ENCODE measurements at places on chromosomes 12 and 14.

DNA sequence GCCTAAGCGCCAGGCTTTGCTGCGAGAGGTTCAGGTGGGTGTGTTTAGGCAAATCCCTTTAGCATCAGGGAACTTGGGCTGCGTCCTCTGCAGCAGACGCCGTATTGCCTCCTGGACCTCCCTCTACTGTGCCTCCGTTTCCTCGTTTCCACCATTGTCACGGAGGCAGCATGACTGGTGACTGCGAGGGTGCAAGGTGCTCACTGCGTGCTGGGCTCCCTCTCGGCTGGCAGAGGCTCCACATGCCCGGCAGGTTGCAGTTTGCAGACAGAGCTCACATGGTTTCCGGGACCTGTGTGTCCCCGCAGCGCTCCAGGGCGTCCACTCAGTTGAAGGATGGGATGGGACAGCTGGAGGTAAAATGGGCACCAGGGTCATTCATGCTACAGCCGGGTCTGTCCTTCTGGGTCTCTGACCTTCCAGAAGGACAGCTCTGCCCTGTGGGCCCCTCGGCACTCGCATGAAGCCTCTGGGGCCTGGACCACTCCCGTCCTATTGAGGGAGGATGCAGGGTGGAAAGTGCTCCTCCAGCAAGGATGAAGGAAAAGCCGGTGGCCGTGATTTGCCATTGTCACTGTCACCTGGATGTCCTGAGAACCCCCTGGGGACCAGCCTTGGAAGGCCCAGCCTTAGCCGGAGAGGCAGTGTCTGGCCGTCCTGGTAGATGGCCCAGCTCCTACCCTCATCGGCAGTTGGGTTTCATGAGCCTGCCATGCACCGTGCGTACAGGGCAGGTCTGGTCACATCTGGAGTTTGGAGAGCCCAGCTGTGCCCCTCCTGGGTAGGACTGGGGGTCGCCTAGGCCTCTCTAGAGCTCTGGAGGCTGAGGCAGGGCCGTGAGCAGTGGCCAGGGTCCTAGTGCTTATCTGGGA is 146.5 kb downstream of the KIF26A start:
- DNase-seq: no peak

DNA sequence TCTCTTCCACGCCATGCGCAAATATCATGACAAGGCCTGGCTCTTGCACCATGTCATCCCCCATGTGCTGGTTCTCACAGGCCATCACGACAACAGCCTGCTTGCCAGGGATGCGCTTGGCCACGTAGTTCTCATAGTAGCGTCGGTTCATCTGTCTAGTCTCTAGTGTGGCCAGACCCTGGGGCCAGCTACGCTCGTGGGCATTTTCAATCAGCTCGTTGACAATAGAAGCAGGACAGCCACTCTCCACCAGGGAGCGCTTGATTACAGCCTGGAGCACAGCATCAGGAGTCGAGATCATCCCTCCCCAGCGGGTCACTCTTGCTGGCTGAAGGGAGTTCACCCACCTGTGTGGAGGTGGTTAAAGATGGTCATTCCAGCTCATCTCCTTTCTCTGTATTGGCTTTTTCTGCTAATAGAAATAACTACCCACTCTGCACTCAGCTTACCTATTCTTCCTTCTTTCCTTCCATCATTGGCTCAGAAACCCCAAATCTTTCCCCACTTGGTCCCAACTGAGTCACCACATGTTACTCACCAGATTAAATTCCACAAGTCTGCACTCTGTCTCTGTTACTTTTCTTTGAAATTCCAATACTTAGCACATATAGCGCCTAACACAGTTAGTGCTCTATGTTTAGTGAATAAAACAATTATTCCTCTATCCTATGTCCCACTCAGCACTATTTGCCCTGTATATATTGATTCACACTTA is 15.1 kb downstream of the RNF41 start:
- no peak for DNase-seq

GRCh38 chr14:58832095-58832521 is 194.3 kb downstream of the DACT1 start:
- DNase-seq: no peak

GRCh38 chr12:123056709-123057108 is 76.2 kb downstream of the ARL6IP4 start:
- no peak for DNase-seq

DNA sequence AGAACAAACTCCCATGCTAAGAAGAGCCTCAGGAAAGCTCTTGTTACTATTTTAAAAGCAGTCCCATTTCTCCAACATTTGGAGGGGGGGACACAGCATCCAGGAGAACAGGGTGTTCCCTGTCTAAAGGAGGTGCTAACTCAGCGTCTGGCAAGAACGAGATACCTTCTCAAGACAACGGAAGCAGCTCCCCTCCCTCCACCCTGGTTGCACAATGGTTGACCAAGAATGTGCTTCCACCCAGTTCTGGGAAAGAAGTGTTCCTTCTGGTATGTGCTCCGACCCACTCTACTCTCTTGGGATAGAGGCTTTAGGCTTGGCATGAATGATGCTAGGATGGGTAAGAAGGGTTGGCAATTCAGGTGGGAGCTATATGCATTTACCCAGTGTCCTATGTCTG is 1.5 kb upstream of the KRT6A start:
- no peak for DNase-seq

DNA sequence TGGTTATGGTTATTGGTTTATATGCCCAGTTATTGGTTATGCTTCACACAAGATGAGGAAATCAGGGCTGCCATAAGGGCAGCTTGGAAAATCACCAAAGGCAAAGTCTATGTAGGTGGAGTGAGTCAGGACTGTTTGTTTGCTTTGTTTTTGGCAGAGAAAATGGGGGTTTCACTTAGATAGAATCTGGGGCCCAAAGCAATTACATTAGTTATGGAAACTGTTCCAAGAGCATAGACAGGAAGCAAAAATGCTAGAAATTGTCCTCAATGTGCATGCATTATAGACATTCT is 2.2 kb downstream of the VAMP1 start:
- DNase-seq: no peak

GRCh38 chr12:1662761-1663439 is 28.0 kb upstream of the ADIPOR2 start:
- DNase-seq: no peak

DNA sequence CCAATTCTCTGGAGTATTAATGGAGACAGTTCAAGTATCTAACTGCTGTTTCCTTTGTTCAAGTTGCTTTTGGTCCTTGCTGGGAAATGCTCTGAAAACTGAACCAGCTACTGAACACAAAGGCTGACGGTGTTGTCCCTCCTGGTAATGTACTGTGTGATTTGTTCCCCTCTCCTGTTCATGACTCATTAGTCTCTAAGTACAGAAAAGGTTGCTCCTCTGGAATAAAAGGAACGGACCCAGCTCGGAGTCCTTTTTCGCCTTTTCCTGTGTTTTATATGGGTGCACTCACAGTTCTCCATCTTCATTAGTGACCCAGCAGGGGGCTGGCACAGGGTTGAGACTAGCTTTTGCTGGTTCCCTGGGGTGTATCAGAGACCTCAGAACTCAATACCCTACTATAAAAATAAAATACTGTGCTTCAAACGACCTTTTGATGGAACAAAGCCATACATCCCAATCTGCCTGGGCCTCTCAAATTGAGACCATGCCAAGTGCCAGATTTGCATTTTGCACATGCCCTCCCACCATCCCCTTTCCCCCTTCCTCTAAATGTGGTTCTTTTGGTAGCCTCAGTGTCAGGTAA is 269.7 kb downstream of the RAD51B start:
- peak; percentile 83 for DNase-seq

- no peak for DNase-seq
These were observed 80.3 kb upstream of the SSTR1 start for GRCh38 chr14:38127356-38127755.

DNA sequence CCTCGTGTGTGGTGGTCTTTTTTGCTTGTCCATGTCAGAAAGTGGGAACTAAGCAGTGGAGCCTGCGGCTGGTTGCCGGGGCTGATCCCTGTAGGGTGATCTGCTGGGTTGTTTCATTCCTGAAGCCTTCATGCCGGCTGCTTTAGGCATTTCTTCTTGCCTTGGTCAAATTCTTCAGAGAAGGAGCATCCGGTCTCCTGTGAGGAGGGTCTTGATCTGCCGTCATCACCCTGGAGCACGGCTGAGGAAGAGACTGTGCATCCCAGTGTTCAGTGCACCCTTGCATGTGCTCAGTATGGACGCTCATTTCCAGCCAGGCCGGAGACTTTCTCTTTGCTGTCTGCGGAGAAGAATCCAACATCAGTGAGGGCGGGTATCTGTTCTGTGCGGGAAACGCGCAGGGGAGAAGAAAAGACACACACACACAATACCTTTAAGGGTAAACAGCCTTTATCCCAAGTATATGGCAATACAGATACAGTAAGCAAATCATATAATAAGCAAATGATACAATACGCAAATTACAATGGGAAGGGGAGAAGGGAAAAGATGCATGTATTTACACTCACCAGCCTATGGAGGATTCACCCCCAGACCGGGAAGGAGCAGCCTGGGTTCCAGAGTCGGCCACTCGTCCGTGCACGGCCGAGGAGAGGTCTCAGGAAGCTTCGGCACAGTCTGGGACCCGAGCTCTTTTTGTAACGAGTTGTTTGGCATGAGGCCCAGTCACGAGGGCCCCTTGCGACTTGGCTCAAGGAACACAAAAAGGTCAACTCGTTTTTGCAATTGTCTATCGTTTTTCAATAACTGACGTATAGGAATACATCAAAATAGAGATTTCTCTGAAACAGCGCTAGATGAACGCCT is 1366.8 kb upstream of the TMEM132C start:
- no peak for DNase-seq

GRCh38 chr12:20264608-20265114 is 103.7 kb upstream of the PDE3A start:
- no peak for DNase-seq

DNA sequence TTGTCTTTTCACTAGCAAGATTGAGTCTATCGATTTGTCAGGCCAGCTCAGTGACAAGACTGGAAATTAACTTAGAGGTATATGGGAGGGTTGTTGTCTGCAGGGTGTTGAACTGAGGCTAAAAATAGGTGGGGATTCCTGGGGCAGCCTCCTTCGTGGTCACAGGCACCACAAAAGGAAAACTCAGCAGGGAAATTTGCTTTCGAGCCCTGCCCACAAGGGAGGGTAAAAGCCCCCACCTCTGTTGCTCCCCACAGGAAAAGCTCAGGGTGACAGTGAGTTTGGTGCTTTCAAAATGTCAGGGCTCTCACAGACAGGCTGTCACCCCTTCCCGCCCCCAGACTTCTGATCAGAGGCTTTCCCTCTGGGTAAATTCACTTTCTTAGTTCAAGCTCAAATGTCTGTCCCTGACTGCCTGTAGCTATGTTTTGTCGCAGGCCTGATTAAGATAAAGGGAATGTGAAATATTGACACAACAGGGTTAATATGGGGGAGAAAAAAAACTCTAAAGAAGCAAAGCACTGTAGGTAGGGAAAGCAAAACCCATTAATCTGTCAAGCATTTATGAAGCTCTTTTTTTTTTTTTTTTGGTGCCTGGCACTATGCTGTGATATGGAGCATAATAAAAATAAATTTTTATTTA is 11.7 kb upstream of the NFKBIA start:
- DNase-seq: no peak

GRCh38 chr14:24673059-24673458 is 39.1 kb upstream of the GZMB start:
- no peak for DNase-seq

DNA sequence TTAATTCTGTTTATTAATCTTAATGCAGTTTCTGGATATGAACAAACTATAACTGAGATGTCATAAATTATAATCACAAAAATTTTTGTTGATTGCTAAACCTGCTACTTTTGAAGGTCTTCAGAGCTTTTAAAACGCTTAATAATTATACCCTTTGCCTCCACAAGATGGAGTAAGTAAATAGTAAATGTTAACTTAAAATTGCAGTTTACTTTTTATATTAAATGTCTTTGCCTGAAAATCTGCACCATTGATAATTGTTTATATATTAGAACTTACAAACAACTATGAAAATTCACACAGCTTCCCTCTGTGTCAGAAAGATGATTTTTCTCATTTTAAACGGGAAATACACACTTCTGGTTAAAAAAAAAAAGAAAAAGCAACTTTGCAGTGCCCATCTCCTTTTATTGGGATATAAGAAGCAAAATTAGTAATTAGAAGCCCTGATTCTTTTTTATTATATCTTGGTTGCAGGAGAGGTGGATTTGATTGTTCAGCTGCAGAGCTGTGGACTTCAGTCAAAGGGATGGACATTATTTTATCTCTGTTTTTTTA is 35.6 kb downstream of the SCFD1 start:
- DNase-seq: no peak

- DNase-seq: no peak
These were observed 7.3 kb downstream of the FKBP11 start for GRCh38 chr12:48917857-48918537.

GRCh38 chr14:55075628-55076175 is 24.3 kb downstream of the MAPK1IP1L start:
- DNase-seq: no peak

GRCh38 chr12:28689398-28690175 is 459.5 kb upstream of the FAR2 start:
- DNase-seq: no peak

DNA sequence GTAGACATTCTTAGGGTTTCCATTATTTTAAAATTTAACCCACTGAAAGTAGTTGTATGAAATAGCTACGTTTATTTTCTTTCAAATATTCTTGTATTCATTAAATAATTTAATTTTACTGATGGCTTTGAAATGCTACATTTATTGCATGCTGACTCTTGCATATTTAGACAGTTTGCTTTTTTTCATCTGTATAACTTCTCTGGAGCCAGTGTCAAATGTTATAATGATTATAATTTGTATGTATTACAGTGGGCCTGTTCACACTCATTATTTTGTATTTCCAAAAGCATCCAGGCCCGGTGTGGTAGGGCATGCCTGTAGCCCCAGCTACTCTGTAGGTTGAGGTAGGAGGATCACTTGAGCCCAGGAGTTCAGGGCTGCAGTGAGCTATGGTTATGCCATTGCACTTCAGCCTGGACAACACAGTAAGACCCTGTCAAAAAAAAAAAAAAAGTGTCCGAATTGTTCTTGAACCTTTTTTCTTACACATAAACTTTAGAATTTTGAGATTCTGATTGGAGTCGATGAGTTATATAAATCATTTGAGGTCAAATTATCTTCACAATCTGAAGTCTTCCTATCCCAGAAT is 905 bp downstream of the ZNF84 start:
- no peak for DNase-seq
